ENCODE measurements at places on chromosomes 11 and 22.

DNA sequence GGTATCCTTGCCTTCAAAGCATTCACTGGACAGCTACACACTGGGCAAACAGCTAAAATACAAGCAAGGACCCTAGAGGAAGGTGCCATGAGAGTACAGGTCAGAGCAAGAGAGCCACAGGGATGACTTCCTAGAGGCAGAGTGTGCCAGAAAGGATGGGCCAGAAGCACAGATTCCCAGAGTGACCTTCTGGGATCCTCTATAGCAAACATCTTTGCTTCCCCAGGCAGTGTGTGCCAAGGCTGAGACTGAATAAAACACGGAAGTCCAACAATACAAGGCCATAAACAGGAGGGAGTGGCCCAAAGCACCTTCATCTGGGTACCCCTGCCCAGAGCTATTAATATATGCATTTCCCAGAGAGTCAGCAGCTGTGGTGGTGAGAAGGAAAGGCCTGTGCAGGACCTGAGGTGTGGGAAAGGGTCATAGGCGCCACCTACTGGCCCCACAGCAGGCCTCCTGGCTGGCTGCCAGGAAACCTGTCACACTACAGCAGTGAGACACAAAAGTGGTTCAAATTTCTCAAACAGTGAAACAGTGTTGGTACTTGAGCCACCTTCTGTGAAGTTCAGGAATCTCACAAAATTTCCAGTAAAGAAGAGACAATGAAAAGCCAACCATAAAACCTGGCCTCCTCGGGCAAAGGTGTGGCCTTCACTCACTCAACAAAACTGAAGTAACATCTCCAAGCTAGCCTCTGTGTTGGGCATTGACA, 20.3 kb downstream of the CLPB start:
- DNase-seq, result peak; percentile 81

- DNase-seq, result peak; percentile 3
Observed at GRCh38 chr11:59857439-59858434, 8.6 kb downstream of the TCN1 start.

GRCh38 chr11:61967116-61967923, at the start of gene FTH1:
TSS of gene FTH1 (minus strand) at chr11:61967634. CDS start at chr11:61967425, 209 bp downstream.
- DNase-seq, result peak; percentile 86

DNA sequence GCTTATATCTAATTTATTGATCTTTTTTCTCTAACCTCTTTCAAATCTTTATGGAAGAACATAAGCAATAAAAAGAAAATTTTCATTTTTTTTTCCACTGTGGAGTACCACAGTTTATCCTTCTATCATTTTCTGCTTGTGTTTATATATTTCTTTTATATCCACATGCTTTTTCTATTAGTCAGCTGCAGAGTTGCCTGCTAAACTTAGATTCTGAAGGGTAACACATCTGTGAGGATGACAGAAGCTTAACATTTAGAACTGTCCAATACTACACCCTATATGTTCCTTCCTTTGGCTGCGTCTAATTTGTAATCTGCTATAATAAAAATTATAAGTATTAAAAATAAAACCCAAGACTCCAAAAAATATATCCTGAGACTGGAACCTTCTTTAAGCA, 20.8 kb downstream of the CCDC90B start:
- DNase-seq, result no peak

DNA sequence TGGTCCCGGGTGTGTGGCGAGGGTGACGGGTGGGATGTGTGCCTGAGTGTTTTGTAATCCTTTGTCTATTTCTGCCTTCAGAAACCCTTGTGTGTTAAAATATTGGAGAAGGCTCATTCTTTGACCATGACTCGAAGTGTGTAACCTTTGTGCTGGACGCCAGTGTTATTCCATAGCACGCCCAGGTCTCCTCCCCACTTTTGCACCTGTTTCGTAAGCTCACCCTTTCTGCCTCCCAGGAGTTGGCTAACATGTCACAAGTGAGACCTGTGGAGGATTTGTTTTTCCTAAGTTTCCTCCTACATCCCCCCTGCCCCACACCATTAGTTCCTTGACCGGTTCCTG, 382 bp downstream of the C11orf54 start:
- DNase-seq, result no peak

GRCh38 chr22:50046481-50047245, 11.4 kb downstream of the TTLL8 start:
- DNase-seq, result no peak

GRCh38 chr22:48742556-48743343, 1084.9 kb downstream of the BRD1 start:
- DNase-seq, result no peak

- DNase-seq, result no peak
Observed at GRCh38 chr22:40638261-40638660, 1.7 kb upstream of the MRTFA start.

- no peak for DNase-seq
Observed at GRCh38 chr11:60221692-60222091, 21.2 kb downstream of the MS4A4E start.

DNA sequence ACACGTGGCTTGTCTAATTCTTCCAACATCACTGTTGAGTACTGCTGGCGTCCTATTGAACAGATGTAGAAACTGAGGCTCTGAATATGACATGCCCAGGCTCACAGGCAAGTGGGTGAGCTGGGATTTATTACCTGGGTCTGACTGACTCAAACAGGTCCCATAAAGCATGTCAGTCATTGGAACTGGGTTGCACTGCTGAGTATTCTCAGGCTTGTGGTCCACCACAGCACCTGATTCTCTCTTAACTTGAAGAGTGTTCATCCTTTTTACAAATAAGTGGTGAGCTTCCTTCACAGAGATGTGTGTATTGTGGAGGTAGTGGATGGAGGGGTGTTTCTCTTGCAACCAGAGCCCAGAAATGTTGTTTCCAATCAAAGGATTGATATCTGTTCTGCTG, 44.5 kb downstream of the SC5D start:
- DNase-seq, result peak; percentile 8

DNA sequence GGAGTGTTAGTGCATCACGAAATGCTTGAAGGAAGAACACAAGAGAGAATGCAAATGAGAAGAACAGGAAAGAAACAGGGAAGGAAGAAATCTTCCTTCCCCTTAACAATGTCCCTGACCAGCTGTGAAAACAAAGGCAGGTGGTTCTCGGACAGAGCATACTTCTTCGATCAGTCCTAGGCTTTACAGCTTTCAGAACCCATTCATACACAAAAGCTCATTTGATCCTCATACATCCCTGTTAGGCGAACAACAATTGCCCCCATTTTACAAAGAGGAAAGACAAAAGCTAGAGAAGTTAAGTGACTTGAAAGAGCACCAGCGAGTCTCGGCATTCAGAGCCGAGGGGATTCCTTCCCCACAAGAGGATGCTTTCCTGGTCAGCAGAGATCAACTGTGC, 57.2 kb upstream of the LRRC55 start:
- DNase-seq, result no peak

- DNase-seq, result no peak
Observed at GRCh38 chr11:33635161-33635560, 65.5 kb downstream of the C11orf91 start.

GRCh38 chr11:88360141-88360540, 22.6 kb upstream of the CTSC start:
- no peak for DNase-seq

- DNase-seq, result no peak
Observed at GRCh38 chr11:32960553-32961164, 55.0 kb upstream of the DEPDC7 start.

DNA sequence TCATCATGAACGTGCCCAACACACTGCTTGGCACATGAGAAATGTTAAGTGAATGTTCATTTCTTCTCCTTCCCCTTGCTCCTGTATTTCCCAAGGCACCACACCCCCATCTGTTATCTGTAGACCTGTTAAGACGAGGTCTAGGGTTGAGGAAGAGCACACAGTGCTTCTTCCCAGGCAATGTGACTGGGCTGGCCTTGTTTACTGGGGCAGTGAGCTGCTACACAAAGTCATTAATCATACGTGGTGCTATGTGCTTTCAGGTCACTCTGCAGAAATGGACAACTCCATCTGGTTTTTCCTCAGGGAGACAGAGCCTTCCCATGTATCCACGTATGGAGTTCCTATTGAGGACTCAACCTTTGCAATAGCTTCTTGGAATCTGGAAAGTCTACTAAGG, 118.7 kb downstream of the KCNC1 start:
- no peak for DNase-seq

Data from stimulated activated CD4-positive, alpha-beta T cell treated with anti-CD3 and anti-CD28 coated beads, Interleukin-1b, Interleukin-23, amount 100 ng/mL, for 48 hours (primary cell).